IPS DF 19.7 (cell line): ENCODE measurements at places on chromosomes 16 and 17.

GRCh38 chr16:67951485-67951884 is 7.6 kb upstream of the LCAT start:
- no peak for DNase-seq

DNA sequence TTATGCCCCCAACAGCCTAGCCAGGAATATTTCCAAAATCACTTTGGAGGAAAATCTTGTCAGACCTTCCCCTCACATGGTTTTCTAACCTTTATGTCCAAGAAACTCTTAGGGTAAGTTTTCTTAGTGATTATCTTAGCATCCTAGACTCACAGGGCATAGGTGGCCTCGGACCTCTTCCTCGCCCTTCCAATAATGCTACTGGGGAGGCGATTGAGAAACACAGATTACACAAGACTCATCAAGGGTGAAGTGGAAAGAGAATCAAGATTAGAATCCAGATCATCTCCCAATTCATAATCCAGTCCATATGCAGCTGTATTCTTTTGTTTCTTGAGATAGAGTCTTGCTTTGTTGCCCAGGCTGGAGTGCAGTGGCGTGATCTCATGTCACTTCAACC is 358.4 kb upstream of the CDH5 start:
- no peak for DNase-seq

DNA sequence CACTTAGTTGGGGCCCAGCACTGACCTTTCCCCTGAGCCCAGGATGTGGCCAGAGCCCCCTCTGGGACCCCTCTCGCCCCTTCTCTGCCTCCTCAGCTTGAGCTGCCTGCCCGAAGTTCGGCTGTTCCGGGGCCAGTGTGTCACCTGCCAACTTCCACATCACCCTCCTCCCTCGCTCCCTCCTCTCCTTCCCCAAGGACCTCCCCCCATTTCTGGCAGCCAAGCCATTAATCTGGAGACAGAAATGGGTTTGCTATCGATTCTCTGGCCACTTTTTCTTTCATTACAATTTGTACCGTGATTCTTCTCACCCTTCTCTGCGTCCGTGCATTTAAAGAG is 8.8 kb upstream of the ADAM11 start:
- no peak for DNase-seq

DNA sequence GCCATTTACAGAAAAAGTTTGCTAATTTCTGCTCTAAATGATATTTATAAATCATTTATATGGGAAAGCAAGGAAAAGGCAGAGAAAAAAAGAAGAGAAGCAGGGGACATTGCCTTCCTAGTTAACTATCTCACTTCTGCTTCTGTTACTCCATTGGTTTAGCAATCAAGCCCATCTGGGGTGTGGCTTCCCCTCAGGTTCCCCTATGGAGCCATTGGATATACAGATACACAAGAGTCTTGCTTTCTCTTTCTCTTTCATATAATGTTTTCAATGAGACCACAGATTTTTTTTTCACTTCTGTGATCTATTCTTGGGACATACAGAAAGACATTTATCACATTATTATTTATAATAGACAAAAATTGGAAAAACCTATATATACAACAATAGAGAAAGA is 105.6 kb upstream of the TOM1L1 start:
- no peak for DNase-seq

DNA sequence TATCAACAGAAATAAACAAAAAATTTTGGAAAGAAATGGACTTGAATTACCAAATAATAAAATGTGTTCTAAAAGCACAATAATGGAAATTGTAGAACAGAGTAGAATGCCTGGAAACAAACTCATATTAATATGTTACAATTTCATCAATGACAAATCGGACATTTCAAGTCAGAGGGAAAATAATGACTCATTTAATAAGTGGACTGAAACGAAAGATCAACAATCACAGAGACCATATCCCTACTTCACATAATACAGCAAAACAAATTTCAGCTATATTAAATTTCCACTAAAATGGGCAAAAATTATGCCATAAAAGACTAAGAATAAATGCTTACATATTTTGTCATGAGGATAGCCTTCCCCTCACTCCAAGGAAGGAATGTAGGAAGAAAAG is 25.7 kb downstream of the CDYL2 start:
- no peak for DNase-seq

- no peak for DNase-seq
Observed at GRCh38 chr17:6915620-6916019, 80.2 kb upstream of the ALOX12 start.

- DNase-seq: no peak
Observed at GRCh38 chr17:81889602-81890001, 1.8 kb downstream of the ALYREF start.

DNA sequence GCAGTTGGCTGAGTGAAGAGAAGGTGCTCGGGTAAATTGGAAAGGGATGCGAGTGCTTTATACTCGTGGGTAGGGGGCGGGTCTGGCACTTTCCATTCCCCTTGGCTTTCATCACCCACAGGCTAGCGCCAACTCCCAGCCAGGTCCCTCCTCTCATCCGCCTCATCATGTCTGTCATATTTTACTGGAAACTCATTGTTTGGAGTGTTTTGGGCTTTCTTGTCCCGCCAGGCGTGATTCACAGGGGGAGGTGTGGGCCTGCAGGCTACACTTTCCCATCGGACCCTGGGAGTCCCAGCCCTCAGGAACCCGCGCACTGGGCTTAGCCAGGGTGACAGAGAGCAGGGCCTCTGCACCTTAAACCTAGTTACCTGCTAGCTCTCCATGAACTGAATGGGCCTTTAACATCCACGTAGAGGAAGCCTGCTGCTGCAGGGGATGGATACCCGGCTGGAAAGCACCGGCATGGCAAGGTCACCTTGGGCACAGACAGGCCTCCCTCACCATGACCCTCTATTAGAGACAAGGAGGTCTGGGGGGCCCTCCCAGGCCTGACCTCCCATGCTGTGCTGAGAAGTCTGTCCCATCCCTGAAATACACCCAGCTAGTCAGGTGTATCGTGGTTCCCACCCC is at the start of gene KRT14:
Gene KRT14 (minus strand): TSS at position 33 of the 633 bp plus-strand sequence. CDS start 61 bp downstream, outside the sequence.
- DNase-seq: no peak

GRCh38 chr17:57285701-57286100 is 29.4 kb downstream of the MSI2 start:
- no peak for DNase-seq

- DNase-seq: no peak
Observed at GRCh38 chr17:34391241-34391640, 28.2 kb upstream of the CCL1 start.

DNA sequence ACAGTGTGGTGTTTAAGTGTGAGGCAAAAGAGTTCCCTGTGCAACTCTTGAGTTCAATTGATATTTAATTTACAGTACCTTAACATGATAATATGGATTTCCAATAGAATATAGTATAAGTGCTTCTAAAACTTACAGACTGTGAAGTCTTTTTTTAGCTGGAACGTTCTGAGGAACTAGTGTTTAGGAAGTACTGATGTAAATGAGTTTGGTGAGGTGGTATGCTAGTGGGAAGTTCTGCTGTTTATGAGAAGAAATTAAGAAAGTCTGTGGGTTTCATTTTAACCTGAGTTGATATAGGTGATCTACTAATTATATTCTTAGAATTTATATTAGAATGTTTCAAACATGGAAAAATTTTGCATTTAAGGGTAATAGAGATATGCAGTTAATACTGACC is 32.0 kb downstream of the PTRH2 start:
- no peak for DNase-seq

GRCh38 chr16:55003916-55004315 is 73.3 kb downstream of the IRX5 start:
- DNase-seq: no peak

DNA sequence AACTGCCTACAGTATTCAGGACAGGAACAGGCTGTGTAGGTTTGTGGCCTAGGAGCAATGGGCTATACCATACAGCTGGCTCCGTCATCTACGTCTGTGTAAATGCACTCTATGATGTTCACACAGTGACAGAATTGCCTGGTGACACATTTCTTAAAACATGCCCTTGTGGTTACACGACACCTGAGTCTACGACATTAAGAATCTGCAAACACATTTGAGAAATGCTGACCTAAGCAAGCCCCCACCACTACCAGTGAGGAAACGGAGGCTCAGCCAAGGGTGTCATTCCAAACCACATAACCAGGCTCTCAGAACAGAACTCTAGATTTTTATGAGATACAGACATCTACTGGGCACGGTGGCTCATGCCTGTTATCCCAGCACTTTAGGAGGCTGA is 23.5 kb downstream of the USP36 start:
- no peak for DNase-seq

DNA sequence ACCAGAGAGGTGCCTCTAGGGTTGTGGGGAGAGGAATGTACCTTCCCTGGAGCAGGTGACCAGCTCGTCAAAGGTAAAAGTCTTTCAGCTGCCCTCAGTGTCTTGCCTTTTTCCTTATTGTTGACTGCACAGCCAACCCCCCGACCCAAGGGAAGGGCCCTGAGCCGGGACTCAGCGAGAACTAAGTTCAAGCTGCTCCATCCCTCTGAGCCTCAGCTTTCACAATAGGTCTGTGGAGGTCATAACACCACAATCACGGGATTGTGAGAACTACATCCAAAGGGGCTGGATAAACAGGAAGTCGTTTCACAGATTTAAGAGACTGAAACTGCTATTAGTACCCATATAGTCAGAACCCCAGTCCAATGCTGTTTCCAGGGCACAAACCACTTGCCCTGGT is 2.6 kb upstream of the KRT36 start:
- DNase-seq: no peak

- no peak for DNase-seq
Observed at GRCh38 chr17:65774787-65775186, 213.3 kb upstream of the AXIN2 start.

DNA sequence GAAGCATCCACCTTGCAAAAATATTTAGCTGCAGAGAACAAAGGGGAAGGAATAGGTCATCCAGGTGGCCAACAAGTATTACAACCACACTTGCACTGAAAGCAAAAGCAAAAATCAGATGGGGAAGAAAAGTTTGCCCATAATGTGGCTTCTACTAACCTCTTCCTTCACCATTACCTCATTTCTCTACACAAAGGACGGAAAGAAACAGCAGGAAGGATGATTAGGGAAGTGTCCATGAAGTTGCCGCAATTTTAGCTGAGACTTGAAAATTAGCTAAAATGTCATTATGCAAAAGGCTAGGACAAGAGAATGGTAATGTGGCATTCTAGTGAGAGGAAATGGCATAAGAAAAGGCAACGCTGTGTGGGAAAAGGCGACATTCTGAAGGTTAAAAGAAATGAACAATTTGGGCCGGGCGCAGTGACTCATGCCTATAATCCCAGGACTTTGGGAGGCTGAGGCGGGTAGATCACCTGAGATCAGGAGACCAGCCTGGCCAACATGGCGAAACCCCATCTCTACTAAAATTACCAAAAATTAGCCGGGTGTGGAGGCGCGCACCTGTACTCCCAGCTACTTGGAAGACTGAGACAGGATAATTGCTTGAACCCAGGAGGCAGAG is 13.7 kb downstream of the KANSL1 start:
- DNase-seq: no peak

DNA sequence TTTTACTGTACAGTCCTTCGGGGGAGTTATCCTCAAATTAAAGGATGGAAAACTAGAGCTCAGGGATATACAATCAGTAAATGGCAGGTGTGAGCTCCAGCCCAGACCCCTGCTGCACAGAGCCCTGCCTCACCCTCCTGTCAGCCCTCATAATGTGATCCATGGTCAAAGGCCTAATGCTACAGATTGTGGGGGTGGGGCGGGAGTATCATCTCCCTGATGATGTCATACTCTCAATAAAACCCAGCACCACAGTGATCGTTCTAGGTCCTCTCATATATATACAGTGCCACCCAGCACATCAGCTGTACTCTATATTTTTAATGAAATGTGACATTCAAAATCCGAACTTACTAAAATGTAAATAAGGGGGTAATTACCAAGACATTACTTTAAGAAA is 61.5 kb downstream of the SLC39A11 start:
- no peak for DNase-seq

- DNase-seq: no peak
Observed at GRCh38 chr17:27567563-27567859, 63.5 kb upstream of the LGALS9 start.

GRCh38 chr16:19783363-19784182 is 65.5 kb downstream of the IQCK start:
- no peak for DNase-seq

DNA sequence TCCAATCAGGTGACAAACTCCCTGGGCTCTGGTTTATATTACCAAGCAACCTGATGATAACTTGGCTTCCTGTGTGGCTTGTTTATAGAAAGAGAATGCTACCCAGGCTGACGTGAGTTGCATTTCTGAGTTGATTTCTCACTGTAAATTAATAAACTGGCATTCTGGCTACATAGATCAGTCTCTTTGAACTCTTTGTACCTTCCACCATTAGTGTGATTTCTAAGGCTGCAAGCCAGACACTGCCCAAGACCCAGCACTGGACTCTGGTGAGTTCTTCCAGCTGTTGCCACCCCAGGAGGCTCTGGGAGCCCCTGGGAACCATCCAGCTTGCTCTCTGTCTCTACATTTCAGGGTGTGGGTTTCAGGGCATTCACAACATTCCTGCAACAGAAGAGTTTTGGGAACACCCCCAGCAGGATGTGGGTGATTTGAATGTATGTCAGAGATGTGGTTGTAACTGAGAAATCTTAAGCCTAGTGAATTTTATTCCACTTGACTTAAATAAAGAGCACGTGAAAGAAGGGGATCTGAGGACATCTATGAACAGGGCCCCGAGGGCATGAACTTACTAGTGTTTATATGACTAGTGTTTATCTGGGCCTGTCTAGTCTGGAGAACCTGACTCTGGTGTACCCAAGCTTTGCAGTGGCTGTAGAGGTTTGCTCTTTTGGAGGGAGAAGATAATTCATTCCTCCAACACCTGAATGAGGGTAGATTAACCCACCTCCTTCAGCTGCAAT is 30.3 kb upstream of the LRRC37A start:
- no peak for DNase-seq

DNA sequence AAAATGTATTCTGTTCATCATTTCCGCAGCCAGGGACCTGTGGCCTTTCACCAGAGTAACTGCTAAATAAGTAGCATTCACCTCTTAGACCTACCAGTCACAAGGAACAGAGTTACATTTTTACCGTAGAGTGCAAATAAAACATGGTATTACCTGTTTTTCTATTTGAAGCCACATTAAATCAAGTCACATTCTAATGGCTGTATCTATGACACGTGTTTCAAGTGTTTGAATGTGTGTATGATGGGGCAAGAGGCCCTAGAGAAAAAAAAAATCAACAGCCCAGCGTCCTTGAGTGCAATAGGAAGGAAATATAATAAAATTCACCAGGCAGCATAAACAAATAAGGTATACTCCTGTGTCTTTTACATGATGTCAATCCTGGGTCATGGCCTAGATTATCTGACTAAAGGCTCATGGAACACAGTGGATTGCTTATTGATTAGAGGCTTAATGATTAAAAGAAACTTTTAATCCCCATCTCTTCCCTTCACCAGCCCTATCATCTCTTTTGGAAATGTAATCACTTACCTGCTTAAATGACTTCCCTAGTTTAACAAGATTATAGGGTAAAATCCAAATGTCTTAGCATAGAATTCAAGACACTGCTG is 168.7 kb upstream of the CDH5 start:
- no peak for DNase-seq
